ENCODE measurements at places on chromosomes 12 and 14. TPM values are rescaled to one million over a fixed set of nuclear protein-coding genes. Genes with fewer than 3 reads are reported as not detected.
A peak's percentile ranks its signal among the peaks of the same experiment; 100 is the strongest.

Gene PIGH
- total RNA-seq = 11.9 TPM

Gene PNMA1
- total RNA-seq = 18.5 TPM

Gene TTC9
- total RNA-seq = 7.6 TPM

Gene NANOG
- total RNA-seq = not detected

DNA sequence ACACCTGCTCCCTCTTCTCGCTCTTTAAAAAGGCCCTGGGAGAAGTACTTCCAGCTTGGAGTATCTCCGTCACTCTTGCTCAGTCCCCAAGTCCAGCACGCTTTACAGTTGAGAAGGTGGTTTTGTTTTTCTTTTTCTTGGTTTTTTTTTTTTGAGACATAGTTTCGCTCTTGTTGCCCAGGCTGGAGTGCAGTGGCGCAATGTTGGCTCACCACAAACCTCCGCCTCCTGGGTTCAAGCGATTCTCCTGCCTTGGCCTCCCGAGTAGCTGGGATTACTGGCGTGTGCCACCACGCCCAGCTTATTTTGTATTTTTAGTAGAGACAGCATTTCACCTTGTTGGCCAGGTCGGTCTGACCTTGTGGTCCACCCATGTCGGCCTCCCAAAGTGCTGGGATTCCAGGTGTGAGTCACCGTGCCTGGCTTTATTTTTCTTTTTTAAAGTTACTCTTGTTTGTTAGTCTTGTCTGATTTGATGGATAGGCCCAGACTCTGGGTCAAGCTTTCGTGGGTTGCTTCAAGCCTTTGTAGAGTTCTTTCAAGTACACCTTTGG, 1.9 kb downstream of the TDRD9 start:
- H3K36me3 ChIP-seq = no peaks in the 10 kb centered on the region
- H3K27ac ChIP-seq = no peak overlapping the region
- no peaks in the 10 kb centered on the region for H3K4me1 ChIP-seq
- H3K27me3 ChIP-seq = no peaks in the 10 kb centered on the region
- no peak for DNase-seq

- no peak overlapping the region for H3K27ac ChIP-seq
- no peak for DNase-seq
- H3K36me3 ChIP-seq = no peaks in the 10 kb centered on the region
- peaks cover 5% of the 10 kb centered on the region for H3K4me1 ChIP-seq
- H3K27me3 ChIP-seq = peaks cover 32% of the 10 kb centered on the region
- H3K4me3 ChIP-seq = no peak overlapping the region
Measured at GRCh38 chr14:99624024-99624423, 20.0 kb upstream of the CCDC85C start.

- no peaks in the 10 kb centered on the region for H3K36me3 ChIP-seq
- H3K27me3 ChIP-seq = peaks cover 88% of the 10 kb centered on the region
- H3K4me1 ChIP-seq = peaks cover 11% of the 10 kb centered on the region
- no peak overlapping the region for H3K4me3 ChIP-seq
Measured at GRCh38 chr12:53932915-53933314, 5.7 kb upstream of the HOXC13 start.

GRCh38 chr12:45933504-45933903, 56.9 kb downstream of the SCAF11 start:
- no peak overlapping the region for H3K27ac ChIP-seq
- H3K27me3 ChIP-seq = no peaks in the 10 kb centered on the region
- no peak overlapping the region for H3K4me3 ChIP-seq

GRCh38 chr12:112685321-112685720, 106.2 kb upstream of the RPH3A start:
- peaks cover 16% of the 10 kb centered on the region for H3K27me3 ChIP-seq
- no peak overlapping the region for H3K27ac ChIP-seq
- H3K4me1 ChIP-seq = no peaks in the 10 kb centered on the region
- no peaks in the 10 kb centered on the region for H3K36me3 ChIP-seq
- no peak overlapping the region for H3K4me3 ChIP-seq

DNA sequence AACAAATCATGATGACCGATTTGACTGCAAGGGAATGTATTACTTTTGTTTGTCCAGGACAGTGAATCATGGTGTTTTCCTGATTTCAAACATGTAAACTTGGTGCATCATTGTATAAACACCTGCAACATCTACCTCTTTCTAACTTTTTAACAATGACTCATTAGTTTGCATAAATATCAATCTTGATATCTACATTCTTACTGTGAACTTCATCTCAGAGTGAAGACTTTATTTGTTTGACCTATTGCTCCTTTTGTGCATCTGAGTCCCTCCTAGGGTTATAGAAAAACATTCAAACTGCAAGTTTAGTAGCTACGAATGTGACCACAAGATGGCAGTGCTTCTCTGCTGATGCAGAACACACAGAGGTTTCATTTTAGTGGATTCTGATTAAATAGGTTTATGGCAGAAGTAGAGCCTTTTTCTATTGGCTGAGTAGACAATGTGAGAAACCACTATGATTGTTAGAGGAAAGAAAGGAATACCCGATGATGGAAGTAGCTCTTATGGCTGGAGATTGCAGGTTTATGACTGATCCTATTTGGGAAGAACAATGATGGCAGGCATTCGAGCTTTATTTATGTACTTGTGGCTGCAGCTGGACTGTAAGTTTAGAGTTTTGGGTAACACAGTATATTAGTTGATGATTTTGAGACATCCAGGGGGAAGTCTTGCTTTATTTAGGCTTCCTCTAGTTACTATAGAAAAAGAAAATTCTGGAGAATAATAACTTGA, 244.2 kb upstream of the OR4E1 start:
- H3K4me1 ChIP-seq = peaks cover 58% of the 10 kb centered on the region
- peak overlapping the region; percentile 69 for H3K4me3 ChIP-seq
- H3K36me3 ChIP-seq = no peaks in the 10 kb centered on the region

All from activated naive CD4-positive, alpha-beta T cell treated with anti-CD3 and anti-CD28 coated beads for 36 hours (primary cell).